Suppressor macrophage (primary cell): ENCODE measurements at places on chromosomes 2 and 18.

- no peak for DNase-seq
Measured at GRCh38 chr2:56801214-56801613, 617.4 kb downstream of the CCDC85A start.

- DNase-seq = no peak
Measured at GRCh38 chr2:191428141-191428540, 182.9 kb downstream of the MYO1B start.

DNA sequence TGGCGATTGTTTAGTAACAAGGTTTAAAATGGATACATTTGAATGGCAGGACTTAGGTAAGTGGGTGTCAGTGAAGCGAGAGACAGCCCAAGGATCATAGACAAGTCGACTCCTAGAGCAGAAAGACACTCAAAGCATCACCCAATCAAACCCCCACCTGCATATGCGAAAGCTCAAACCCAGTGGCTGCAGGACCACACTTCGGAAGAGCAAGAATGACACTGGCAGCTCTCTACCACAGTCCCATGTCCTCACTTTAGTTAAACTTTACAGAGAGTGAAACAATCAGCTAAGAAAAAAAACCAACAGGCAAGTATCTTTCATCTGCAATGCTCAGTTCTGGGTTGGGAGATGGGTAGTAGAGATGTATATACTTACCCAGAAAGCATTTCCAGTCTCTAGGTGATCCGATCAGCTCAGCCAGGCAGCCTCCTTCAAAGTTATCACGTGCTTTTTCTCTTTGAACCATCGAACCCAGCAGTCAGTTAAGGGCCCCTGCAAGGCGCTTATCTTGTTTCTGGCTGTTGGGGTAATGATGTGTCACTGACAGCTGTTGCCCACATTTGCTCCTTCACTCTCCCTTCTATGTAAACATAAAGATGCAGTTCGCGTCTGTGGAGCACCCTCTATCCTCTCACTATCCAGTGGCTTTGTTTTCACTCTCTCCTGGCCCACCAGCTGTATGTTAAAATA lies 357.5 kb upstream of the ID2 start:
- DNase-seq = no peak

DNA sequence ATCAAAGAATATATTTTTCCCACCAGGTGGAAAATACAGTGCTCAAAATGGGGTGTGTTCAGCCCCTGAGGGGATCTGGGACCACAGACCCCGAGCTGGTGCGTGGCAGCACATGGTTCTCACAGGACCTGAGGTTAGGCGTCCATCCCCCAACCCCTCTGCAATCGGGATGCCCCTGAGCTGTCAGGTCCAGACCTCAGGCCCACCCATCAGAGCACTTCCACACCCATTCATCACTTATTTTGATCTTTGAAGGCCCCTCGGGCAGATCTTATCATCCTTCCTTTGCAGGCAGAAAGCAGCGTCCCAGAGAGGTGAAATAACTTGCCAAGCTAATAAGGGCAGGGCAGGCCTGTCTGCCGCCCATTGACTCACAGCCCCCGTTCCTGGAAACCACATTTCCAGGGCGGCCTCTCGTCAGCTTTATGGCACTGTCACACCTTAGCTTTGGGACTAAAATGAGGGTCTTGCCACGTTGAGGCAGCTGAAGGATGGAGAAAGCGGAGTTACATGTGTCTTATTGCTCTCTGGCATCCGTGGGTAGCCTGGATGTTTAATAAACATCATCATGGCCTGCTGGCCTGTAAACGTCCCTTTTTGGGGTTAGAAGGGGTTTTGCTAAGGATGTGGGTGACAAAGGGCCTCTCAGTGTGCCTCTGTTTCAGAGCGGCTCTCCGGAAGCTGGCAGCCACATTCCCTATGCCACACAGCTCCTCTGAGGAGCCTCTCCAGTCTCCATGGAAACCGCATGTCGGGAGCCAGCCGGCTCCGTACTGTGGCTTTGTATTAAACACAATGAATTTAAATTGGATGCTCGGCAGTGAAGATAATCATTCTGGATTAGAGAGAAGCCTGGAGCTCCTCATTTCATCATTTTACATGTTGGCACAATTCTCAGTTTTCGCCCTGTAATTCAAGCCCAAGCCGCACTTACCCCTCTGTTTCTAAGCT lies 58.3 kb upstream of the MAPRE3 start:
- no peak for DNase-seq

DNA sequence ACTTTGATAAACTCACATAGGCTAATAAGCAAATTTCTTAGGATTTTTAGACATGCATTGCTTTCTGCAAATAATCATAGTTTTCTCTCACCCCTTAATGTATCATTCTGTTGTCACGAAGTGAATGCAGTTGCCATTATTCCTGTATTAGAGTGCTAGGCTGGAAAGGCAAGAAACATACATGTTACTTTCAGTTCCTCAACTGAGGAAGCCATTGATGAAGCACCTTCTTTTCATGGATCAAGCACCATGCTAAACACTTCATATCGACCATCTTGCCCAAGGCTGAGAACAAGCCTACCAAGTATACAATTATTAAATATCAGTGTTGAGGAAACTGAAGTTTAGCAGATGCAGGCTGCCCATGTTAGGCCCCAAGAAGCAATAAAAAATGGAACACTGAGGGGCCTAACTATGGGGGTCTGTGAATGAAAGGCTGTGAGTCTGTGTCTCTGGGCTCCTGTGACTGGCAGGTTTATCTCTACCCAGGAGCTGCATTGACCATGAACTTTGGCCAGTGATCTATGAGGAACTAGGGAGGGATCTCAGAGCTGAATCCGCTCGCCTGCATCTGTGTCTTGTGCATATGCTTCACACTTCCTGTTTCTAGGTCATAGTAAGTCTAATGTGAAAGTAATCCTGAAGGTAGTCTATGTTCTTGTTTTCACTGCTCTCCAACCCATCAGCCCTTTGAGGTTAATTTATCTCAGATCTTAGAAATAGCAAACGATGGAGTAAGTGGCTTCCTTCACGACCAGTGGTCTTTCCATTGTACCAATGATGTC lies 16.0 kb upstream of the TSPYL6 start:
- peak; percentile 55 for DNase-seq

DNA sequence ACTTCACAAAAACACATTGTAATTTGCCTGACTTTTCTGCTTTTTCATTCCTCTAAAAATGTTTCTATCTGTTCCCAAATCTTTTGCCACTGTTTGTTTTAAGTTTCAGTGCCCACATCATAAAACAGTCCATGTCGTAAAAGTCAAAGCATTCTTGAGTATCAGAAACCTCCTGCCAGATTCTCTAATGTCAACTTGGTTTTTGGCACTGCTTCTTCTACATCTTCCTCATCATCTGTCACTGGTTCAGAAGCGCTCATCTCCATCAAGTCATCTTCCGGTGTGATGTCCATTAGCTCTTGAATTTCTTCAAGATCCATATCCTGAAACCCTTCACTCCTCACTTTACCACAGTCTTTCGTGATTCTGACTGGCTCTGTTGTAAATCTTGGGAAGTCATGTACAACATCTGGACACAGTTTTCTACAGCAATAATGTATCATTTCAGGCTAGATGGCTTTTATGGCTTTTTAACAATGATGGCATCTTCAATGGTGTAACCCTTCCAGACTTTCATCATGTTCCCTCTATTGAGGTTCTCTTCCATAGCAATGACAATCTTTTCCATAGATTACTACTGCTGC lies 19.6 kb downstream of the CUL3 start:
- DNase-seq = no peak

- DNase-seq = peak; percentile 74
Measured at GRCh38 chr18:62524440-62525200, 1.8 kb downstream of the ZCCHC2 start.

DNA sequence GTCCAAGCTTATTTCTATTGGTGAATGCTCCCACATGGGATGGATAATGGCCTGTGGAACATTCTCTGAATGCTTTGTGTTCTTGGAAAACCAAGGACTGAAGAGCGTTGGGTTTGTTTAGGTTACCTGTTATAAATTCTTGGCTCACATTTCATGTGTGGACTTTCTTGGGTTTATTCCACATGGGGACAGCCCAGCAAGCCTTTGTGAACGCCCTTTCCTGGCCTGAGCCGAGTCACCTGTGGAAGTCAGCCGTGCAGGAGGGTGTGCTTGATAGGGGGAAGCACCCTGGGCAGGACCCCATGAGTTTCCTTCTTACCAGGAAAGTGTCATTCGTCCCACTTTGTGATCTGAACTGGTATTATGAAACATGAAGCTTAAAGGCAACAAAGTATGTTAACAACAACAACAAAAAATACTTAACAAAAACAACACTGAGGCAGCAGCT lies 4.1 kb downstream of the RAB31 start:
- DNase-seq = no peak

DNA sequence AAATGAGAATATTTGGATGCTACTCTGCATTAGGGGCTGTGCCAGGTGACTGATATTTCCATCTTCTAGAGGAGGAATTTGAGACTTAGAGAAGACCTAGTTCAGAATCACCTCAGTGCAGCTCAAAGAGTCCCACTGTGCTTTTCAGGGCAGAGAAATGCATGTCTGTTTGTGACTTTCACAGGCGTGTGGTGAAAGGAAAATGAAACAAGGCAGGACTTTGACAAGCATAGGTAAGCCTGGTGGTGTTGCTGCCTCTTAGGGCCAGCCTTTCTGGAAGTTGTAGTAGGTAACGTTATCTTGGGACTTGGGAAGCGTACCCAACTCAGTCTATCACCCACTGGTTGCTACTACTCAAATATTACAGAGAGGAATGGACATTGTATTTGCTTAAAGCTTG lies 2.6 kb downstream of the GPR39 start:
- DNase-seq = no peak

DNA sequence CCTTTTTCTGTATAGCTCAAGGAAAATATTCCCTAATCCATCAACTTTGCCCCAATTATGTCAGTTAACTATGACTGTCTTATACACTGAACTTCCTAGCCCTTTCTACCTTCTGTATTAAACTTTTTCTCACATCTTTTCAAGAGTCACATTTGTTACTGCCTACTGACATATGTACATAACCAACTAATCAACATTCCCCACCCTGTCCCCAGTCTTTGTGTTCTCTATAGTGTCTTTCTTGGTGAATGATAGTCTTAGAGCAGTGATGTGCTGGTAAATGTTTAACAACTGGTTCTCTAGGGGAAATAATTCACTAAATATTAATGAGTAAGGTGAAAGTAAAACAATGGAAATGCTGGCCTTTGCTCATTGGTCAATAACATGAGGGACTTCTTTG lies 61.6 kb upstream of the PIK3C3 start:
- no peak for DNase-seq

- no peak for DNase-seq
Measured at GRCh38 chr2:128233790-128234395, 84.8 kb downstream of the HS6ST1 start.

GRCh38 chr18:63440881-63441280 lies 18.6 kb upstream of the VPS4B start:
- DNase-seq = peak; percentile 73

- DNase-seq = no peak
Measured at GRCh38 chr2:230739961-230740360, 27.3 kb downstream of the CAB39 start.

DNA sequence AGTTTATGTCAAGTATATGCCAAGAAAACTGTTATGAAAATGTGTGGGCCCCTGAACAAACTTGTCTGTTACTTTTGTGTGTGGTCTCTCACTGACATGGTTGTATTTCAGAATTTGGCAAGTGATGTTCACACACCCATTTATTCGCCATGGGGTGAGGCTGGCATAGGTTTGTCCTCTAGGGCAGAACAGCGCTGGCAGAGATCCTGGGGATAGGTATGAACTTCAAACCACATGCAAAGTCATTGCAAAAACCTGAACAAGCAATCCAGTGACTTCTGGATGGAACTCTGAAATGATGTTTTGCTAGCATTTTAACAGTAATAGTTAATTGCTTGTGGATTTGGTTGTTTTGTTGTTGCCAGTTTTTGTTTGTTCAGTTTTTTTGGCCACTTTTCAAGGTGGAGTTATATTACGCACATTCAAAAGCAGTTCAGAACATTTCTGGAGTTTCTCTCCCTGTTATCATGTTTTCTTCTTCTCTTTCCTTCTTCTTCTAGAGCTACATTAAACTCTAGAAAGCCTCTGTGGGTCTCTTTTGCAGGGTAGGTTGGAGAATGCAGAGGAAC lies 78.5 kb downstream of the MDH1 start:
- no peak for DNase-seq
